Peyer's patch (tissue), 4 donors: ENCODE measurements at places on chromosomes 7 and 10. TPM values are rescaled to one million over a fixed set of nuclear protein-coding genes. Genes with fewer than 3 reads are reported as not detected.

DNA sequence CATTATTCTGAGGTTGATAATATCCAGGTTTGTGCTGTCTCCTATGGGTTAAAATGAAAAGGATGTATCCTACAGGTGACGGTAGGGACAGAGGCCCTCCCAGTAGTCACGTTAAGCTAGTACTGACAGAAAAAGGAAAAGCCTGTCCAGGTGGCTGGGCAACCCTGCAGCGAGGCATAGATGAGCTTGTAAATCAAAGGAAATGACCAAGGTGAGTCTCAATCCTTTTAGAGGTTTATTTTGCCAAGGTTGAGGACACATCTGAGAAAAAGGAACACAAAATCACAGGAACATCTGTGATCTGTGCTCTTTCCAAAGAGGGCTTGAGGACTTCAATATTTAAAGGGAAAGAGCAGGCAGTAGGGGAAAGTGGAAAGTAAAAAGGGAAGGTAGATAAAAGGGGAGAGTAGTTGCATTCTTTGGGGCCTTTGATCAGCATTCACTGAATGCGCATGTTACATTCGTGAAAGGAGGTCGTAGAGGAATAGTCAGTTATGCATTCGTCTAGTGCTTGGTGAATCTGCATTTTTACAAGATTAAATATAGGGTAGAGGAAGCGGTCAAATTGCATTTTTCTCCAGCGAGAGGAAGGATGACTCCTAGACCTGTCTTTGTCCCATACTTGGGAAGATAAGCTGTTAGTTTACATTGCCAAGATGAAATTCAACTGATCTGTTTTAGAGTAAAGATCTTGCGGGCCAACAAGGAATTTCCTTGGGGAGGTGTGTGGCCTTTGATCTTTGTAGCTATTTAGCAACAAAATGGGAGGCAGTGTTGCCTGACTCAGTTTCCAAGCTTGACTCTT lies 884 bp upstream of the GSTO1 start:
- peak overlapping the region; percentile 96 for H3K27ac ChIP-seq
- DNase-seq, result no peak
- H3K4me3 ChIP-seq, result peak overlapping the region; percentile 81
- H3K4me1 ChIP-seq, result peaks cover 40% of the 10 kb centered on the region
- no peaks in the 10 kb centered on the region for H3K36me3 ChIP-seq

- no peaks in the 10 kb centered on the region for H3K36me3 ChIP-seq
- H3K4me1 ChIP-seq, result no peaks in the 10 kb centered on the region
- H3K27me3 ChIP-seq, result no peaks in the 10 kb centered on the region
- H3K4me3 ChIP-seq, result no peak overlapping the region
- DNase-seq, result no peak
Observed at GRCh38 chr7:108603656-108604306, 34.1 kb downstream of the DNAJB9 start.

- no peaks in the 10 kb centered on the region for H3K36me3 ChIP-seq
- no peak for DNase-seq
- no peaks in the 10 kb centered on the region for H3K4me1 ChIP-seq
- H3K27me3 ChIP-seq, result no peaks in the 10 kb centered on the region
Observed at GRCh38 chr10:14010769-14011574, 319.8 kb downstream of the FRMD4A start.

- DNase-seq, result no peak
- no peak overlapping the region for H3K27ac ChIP-seq
- no peaks in the 10 kb centered on the region for H3K36me3 ChIP-seq
Observed at GRCh38 chr10:123665491-123666286, 466 bp upstream of the GPR26 start.

DNA sequence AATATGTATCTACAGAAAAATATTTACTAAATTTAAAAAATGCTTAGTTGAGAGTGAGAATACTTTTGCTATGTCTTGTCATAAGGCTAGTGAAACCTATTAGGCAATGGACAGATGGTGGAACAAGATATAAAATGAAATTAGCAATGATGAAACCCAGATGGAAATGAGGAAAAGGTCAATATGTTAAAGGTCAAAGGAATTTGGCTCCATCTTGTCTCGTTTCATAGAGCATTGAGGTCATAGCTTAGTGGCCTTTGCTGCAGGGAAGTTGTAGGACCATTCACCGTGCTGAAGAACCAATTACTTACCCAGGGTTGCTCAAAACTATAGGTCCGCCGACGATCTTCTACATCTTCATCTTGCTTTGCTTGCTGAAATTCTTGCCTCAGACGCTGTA lies 683.9 kb downstream of the PARD3 start:
- H3K27me3 ChIP-seq, result no peaks in the 10 kb centered on the region
- H3K4me3 ChIP-seq, result no peak overlapping the region
- DNase-seq, result no peak
- no peaks in the 10 kb centered on the region for H3K4me1 ChIP-seq

DNA sequence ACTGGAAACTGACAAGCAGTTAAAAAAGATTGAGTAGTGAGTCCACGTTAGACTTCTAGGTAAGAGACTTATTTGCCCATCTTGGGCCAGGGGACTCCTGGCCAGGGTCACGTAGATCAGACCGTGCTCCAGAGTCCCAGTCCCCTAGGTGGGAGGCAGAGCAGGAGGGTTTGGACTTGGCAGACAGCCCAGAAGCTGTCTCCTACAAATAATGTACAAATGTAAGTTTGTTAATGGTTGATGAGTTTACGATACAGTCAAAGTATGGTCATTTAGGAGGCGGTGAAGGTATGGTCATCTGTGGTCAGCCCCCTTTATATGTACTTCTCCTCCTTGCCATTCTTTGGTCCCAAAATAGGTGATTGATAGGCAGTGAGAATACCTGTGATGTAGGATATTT lies 28.2 kb downstream of the INPP5F start:
- no peaks in the 10 kb centered on the region for H3K36me3 ChIP-seq
- H3K27me3 ChIP-seq, result no peaks in the 10 kb centered on the region
- DNase-seq, result no peak
- H3K27ac ChIP-seq, result no peak overlapping the region
- no peaks in the 10 kb centered on the region for H3K4me1 ChIP-seq
- no peak overlapping the region for H3K4me3 ChIP-seq

DNA sequence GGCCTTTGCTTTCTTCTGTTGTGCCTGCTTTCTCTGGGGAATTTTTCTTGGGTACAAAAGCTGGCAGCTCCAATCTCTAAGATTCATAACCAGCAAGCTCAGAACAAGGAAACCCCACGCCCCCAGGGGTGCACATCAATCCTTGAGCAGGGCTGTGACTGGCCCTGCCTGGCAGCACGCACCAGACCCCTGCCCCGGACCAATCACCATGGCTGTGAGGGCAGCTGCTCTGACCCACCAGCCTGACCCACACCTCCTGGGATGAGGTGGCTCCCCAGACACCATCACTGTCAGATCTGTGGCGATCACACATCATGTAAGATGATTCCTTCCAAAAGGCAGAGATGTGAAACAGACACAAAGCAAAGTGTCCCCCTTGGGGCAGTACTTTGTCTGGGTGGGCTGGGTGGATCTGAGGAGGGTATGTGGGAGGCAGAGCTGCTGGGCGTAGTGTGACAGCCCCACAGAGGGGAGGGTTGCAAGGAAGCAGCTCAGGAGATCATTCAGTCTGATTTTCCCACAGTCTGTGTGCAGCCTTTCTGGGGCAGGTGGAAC lies 175.5 kb upstream of the SHH start:
- no peaks in the 10 kb centered on the region for H3K27me3 ChIP-seq
- DNase-seq, result peak; percentile 38
- no peak overlapping the region for H3K4me3 ChIP-seq
- H3K4me1 ChIP-seq, result no peaks in the 10 kb centered on the region

GRCh38 chr7:135177028-135177696 lies 6.7 kb upstream of the CYREN start:
- H3K36me3 ChIP-seq, result peaks cover 4% of the 10 kb centered on the region
- no peak for DNase-seq
- H3K4me1 ChIP-seq, result no peaks in the 10 kb centered on the region
- H3K4me3 ChIP-seq, result no peak overlapping the region

Gene ASB13
- total RNA-seq, result 61.9 TPM

Gene AVL9
- total RNA-seq, result 45.2 TPM
